ENCODE measurements at places on chromosomes 12 and 14.

- DNase-seq, result no peak
Observed at GRCh38 chr14:58944968-58945356, 243.5 kb upstream of the DAAM1 start.

GRCh38 chr12:8689681-8690080, 8.1 kb upstream of the RIMKLB start:
- no peak for DNase-seq

DNA sequence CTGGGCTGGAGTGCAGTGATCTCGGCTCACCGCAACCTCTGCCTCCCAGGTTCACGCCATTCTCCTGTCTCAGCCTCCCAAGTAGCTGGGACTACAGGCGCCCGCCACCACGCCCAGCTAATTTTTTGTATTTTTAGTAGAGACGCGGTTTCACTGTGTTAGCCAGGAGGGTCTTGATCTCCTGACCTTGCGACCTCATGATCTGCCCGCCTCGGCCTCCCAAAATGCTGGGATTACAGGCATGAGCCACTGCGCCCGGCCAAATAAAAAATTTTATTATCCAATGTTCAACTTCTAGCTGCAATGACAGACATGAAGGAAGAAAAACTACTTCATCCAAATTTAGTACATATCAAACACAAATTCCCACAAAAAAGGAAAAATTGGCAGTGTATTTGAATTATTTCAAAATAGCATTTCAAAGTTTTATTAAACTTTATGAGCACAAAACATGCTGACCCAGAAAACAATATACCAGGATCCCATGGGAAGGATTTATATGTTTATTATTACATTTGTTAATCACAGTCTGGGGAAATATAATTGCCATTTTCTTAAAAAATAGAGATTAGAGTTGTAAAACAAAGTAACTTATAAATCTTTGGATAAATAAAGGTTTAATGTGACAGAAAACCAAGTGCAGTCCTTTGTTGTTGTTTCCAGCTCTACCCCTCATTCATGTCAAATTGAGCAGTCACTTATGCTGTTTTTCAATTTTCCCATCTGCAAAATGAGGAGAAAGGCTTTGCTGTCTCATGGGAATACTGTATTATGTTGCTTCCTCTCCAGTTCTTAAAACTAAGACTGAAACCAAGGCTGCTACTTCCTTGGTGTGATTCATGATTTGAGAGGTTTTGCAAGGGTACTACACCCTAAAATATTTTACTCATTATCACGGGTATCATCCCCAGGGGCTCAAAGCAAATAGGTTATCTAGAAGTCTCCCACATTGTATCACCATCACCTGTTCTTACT, 155.2 kb upstream of the AVPR1A start:
- DNase-seq, result no peak

GRCh38 chr14:68952531-68953195, 26.4 kb downstream of the ACTN1 start:
- DNase-seq, result no peak

DNA sequence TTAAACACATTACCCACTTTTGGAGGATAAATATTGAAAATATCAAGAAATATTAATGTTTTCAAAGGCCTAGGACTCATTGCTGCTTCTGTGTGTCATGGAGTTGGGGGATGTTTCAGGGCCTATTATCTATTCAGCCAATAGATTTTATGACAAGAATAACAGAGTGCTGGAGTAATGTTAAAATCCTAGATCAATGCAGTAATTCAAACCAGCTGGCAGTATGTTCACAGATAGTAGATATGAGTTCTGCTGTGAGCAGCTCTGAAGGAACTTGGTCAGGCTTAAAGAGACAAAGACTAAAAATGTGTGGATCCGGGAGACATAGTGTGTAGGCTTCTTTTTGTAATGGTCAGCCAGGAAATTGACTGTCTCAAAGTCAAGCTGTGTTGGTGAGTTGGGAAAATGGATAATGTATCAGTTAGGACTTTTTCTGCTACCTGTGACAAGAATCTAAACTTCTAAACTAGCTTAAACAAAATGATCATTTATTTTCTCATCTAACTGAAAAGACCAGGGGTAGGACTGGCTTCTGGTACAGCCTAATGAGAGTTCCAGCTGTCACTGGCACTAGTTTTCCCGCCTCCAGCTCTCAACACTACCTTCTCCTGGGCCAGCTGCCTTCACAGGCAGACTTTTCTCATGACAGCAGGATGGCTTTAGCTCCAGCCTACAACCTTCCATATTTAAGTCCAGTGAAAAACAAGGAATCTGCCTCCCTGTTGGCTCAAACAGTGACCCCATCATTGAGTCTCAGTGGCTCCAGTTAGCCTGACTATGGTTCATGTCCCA, 16.3 kb upstream of the POLR3B start:
- DNase-seq, result no peak

DNA sequence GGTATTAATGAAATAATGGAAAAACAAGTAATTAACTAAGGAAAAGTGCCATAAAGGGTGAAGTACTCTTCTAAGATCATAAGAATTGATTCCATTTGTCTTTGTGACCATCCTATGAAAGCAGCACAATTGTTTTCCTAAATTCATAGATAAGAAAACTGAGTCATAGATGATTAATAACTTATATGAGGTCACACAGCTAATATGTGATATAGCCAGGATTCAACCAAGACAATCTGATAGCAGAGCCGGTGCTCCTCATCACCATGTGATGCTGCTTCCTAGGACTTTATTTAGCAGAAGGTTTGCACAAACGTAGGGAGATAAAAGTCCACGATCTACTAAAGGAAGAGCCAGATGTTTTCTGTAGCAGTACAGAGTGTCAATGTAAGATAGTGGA, 181.5 kb upstream of the SYT1 start:
- no peak for DNase-seq

GRCh38 chr12:98222135-98222534, 293.3 kb upstream of the TMPO start:
- DNase-seq, result no peak

DNA sequence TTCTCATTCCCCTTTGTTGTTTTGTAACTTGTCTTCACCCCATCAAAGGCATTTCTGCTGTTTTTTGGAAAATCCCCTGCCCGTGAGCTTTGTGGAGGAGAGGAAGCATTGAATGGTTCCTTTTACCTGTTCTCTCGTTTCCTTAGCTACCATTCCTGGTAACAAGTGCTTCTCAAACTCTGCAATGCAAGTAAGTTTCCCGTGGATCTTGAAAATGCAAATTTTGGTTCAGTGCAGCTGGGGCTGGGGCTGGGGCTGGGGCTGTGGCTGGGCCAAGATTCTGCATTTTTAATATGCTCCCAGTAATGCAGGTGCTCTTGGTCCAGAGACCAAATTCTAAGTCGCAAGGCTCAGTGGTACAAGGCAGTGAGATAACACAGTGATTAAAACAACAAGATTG, 151.6 kb downstream of the TTLL5 start:
- DNase-seq, result no peak

- DNase-seq, result no peak
Observed at GRCh38 chr14:76922584-76922983, 96.4 kb downstream of the LRRC74A start.

DNA sequence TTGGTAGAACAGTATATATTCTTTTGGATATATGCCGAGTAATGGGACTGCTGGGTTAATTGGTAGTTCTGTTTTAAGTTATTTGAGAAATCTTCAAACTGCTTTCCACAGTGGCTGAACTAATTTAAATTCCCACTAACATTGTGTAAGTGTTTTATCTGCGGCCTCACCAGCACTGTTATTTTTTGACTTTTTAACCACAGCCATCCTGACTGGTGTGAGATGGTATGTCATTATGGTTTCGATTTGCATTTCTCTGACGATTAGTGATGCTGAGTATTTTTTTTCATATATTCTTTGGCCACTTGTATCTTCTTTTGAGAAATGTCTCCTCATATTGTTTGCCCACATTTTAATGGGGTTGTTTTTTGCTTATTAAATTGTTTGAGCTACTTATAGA, 357.4 kb downstream of the C12orf50 start:
- no peak for DNase-seq

GRCh38 chr12:9037431-9037830, 48.1 kb downstream of the KLRG1 start:
- no peak for DNase-seq

DNA sequence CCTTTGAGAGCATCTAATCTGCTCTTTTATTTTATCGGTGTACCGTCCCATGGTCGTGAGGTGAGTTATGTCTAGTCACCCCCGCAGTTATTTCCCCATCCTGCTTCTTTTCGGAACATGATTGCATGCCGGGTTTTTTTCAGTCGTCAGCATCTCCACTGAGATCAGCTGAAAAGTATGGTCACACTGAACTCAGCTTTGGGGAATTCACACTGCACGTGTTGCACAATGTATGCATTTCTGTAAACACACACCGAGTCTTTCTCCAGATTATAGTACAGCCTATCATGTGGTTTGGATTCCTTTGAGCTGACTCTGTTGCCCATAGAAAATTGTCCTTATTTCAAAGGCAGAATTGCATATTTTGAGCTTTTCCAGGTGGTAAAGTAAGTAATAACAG, 24.6 kb downstream of the PLXNC1 start:
- DNase-seq, result no peak

DNA sequence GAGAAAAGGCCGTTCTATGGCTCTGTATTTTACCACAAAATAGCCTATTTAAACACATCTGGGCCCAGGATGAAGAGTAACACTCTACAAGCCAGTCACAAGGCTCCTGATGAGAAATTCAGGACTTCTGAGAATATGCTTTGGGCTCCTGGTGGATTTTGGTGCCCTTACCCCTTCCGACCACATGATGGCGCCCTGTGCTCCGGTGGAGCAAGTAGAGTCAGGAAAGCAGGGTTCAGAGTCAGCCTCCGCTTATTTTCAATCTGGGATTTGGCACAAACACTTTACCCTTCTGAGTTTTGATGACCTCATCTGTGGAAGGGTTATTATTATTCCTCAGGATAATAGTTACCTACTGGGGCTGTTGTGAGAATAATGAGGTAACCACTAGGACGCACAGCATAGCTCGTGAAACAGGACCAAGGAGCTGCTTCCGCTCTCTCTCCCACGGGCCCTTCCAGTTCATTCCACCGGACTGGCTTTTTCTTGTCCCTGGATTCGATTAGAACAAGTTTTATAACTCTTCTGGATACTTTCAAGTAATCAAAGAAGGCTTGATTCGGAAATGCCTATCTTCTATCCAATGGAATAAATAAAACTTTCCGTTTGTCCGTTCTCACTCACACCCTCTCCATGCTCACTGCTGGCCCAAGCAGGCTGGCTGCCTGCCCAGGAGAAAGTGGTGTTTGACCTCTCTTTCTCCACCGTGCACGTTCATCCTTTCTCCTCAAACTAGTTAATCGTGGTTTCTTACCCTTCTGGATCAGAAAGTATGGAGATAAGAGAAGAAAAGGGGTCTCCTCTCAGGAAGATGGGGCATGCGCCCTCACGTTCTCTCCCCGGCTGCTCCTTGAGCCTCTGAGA, 104.6 kb downstream of the GALC start:
- peak; percentile 23 for DNase-seq

DNA sequence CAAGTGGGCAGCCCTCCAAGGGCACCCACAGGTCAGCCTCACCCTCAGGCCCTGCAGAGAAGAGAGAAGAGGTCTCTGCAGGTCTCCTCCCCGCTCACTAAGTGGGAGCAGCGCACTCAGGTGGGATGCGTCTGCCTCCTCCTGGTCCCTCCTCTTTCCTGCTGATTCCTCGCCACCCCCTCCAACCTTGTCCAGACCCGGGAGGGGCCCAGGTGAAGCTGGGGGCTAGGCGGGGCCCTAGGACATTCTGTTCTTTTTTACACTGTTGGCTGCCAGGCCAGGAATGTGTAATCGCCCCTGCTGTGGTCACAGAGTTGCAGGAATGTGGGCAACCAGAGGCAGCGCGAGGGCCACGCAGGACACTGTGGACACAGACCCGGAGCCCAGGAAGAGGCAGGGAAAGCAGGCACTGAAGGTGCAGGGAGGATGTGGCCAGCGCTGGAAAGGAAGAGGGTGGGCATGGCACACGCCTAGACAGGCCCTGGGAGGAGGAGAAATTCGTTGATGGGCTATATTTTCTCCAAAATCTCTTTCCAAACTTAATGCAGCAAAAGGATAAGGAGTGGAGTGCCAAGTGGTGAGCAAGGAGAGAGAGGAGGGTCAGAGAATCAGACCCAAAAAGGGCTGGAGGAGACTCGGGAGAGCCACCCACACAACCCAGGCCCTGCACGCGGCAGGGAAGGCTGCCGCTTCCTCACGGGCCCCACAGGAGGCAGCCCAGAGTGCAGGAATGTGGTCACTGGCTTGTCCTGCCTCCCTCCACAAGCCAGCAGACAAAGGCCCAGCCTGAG, 911 bp upstream of the SCNN1A start:
- DNase-seq, result no peak

DNA sequence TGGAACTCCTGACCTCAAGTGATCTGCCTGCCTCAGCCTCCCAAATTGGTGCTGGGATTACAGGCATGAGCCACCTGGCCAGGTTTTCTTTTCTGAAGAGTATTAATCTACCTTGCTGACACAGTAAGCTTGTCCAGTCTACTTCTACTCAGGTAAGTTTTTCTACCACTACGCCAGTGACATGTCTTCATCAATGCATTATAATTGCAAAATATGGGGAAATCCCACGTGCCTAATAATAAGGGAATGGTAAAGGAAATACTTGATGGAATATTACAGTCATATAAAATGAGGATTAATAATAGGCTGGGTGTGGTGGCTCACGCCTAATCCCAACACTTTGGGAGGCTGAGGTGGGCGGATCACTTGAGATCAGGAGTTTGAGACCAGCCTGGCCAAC, 62.3 kb downstream of the RAB35 start:
- DNase-seq, result no peak

DNA sequence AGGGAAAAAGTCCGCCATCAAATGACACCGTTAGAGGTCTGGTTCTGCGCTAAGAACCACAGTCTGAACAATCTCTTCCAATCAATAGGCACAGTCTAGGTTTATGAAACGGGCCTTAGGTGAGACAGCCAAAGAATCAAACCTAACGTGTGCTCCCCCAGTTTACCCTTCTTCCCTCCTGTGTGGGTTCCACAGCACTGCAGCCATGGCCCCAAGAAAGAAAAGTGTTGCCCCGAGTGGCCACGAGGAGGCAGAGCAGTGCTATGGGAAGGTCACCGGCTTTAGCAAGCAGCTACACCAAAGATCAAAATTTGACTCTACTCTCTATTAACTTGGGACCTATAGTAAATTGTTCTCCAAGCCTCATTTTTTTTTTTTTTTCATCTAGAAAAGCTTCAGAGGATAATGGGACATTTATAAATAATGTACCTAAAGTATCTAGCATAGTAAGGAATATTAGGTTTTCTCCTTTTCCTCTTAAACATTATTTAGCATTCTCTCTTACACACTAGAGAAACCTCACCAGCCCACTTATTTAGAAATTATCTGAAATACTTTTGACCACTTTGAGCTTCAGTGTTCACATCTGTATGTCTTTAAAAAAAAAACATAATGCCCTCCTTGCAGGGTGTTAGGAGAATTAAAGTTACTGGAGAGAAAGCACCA, 70.2 kb upstream of the GPHB5 start:
- peak; percentile 55 for DNase-seq

GRCh38 chr12:106551410-106551809, 31.4 kb upstream of the RFX4 start:
- no peak for DNase-seq
